Testis (tissue), 5 donors: ENCODE measurements at places on chromosomes 12 and 14. TPM values are rescaled to one million over a fixed set of nuclear protein-coding genes. Genes with fewer than 3 reads are reported as not detected.
A peak's percentile ranks its signal among the peaks of the same experiment; 100 is the strongest.

Gene CCDC197
- total RNA-seq = 5.6 TPM

Gene SRGAP1
- total RNA-seq = 47.2 TPM

Gene OVCH1
- total RNA-seq = 0.43 TPM

Gene TRIM9
- 6.0 TPM for total RNA-seq

Gene TMEM260
- 30.7 TPM for total RNA-seq

Gene MYRFL
- total RNA-seq = 1.0 TPM

DNA sequence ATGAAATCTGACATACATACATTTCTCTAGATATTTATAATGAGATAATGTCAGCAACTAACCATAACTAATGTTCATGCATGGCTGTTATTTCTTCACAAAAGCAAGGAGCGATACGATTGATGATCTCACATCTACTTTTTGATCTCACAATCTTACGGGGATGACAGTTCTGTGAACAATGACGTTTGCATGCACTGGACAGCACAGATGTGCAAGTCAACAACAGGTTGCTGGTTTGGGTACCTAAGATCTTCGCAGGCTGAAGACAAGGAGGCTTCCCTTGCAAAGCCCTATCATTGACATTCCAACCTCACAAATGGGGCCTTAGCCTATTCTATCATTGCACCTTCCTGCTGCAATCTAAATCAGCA, 53.6 kb downstream of the C12orf42 start:
- DNase-seq = no peak

DNA sequence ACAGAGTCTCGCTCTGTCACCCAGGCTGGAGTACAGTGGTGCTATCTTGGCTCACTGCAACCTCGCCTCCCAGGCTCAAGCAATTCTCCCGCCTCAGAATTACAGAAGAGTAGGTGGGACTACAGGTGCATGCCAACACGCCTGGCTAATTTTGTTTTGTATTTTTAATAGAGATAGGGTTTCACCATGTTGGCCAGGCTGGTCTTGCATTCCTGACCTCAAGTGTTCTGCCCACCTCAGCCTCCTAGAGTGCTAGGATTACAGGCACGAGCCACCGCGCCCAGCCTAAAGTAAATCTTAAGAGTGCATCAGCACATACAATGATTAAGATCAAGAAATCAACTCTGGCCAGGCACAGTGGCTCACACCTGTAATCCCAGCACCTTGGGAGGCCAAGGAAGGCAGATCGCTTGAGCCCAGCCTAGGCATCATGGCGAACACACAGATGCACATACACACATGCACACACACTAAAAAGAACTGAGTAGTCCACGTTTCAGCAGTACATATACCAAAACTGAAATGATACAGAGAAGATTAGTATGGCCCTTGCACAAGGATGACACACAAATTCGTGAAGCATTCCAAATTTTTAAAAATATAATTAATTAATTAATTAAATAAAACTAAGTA, 65.0 kb downstream of the HECTD1 start:
- DNase-seq = no peak

GRCh38 chr14:77024171-77024691, 4.3 kb downstream of the IRF2BPL start:
- DNase-seq = peak; percentile 53

DNA sequence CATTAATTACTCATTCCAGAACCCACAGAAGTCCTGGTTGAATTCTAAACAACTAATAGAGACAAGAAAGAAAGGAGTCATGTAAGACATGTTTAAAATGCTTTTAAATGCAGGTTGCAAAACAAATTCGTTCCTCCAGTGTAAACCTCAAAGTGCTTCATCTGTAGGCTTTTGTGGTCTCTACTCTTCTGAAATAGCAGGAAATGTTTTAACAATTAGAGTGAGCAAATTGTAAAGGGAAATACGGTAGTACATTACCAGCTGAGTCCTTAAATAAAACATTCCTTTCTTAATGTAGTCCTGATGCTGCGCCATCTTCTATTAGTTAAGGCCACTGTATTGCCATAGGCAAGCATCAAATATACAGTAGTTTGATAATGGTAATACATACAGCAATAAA, 1934.2 kb upstream of the SEL1L start:
- no peak for DNase-seq

DNA sequence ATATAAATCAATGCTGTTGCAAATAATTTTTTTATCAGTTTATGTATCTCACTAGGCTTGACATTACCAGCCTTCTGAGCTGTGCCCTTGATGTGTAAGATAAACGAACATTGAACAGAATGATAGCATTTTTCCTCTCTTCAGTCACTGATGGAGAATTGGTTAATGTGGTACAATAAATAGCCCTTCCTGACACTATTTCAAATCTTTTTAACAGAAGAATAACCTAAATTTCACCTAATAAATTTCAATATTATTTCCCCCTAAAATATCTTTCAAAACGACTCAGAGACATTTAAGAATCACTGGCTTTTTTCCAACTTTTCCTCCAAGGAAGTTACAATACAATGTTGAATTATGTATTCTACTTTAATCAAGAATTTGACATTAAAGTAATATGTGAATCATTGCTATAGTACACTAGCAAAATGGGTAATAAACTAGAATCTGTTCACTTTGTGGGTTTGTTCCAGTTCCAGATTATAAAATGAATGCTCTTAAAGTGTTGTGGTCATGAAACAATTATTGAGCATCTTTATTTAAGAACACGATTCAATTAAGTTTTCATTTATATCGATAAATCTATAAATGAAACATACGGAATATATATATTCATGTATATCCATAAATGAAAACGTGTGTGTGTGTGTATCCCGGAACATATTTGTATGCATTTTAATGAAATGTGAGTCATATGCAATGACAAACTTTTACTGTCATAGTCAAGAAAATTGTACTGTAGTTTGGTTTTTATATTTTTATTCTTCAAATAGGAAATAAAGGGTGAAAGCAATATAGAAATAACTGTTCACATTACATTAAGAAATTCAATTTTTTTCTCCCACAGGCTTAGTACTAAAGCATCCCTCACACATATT, 2.5 kb upstream of the ATP2B1 start:
- DNase-seq = no peak

GRCh38 chr14:63186453-63186852, 17.8 kb upstream of the RHOJ start:
- DNase-seq = no peak

- no peak for DNase-seq
These were observed 312.3 kb upstream of the DIO2 start for GRCh38 chr14:80523518-80524117.

DNA sequence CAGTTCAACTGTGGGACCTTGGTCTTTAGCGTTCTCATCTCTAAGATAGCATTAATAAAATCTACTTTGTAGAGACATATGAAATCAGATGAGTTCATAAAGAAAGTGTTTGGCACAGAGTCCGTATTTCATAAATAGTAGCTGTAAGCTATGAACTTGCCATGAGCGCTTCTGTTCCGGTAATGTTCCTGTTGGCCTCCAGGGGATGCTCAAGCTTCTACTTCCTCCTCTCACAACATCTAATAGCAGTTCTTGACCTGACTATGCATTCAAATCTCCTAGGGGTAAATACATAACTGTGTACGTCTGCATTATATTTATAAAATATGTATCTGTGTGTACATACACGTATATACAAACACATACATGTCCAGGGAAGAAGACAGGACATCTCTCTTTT, 288.2 kb upstream of the TMPO start:
- DNase-seq = peak; percentile 24

GRCh38 chr12:9751204-9752144, 9.2 kb downstream of the CD69 start:
- DNase-seq = no peak
